ENCODE measurements at places on chromosomes 4 and X.
A peak's percentile ranks its signal among the peaks of the same experiment; 100 is the strongest.

GRCh38 chr4:18294846-18295245 lies 273.3 kb upstream of the LCORL start:
- DNase-seq = no peak

GRCh38 chr4:173380987-173381386 lies 10.2 kb downstream of the SAP30 start:
- DNase-seq = no peak

DNA sequence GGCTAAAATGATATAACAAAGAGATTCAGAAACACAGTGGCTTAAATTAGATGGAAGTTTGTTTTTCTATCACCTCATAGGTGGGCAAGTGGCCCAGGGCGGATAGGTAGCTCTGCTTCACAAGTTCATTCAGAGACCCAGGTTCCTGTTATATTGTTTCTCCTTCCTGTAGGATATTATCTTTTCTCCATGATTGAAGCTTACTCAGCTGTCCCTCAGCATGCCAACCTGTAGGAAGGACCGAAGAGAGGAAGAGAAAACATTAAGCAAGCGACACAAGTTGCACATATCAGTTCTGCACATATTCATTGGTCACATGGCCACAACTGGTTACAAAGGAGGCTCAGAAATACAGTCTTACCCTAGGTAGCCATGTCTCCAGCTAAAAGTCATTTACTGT lies 6.9 kb downstream of the KLHL5 start:
- DNase-seq = no peak

DNA sequence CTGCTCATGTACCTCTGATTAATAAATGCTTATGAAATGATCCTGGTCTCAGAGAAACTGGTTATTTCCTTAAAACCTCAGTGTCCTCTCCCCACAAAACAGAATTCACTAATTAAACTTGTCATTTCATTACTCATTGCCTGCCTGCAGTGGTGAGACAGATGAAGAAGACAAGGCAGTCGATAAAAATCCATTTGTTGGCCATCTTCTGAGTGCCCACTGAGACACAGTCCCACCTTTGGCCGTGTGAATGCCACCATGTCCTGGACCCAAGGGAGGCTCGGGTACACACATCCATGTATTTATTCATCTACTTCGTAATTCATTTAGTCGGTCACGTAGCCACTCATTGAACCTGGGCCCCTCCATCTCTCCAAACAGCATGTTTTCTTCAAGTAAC lies 3.5 kb downstream of the S100P start:
- DNase-seq = no peak

GRCh38 chrX:41984628-41985027 lies 61.3 kb upstream of the CASK start:
- no peak for DNase-seq

DNA sequence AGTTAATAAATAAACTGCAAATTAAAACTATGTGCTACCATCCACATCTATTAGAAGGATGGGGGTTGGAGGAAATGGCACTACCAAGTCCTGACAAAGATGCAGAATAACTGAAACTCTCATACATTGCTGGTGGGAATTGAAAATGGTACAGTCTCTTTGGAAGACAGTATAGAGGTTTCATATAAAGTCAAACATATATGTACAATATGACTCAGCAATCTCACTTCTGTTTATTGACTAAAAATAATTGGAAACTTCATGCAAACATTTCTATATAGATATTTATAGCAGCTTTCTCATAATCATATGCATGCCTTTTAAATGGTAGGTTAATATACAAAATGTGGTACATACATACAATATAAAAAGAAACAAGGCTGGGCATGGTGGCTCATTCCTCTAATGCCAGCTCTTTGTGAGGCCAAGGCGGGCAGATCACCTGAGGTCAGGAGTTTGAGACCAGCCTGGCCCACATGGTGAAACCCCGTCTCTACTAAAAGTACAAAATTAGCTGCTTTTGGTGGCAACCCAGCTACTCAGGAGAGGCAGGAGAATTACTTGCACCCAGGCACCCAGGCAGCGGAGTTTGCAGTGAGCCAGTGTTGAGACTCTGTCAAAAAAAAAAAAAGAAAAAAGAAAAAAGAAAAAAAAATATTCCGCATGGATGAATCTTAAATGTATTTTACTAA lies 225.0 kb upstream of the CXXC4 start:
- no peak for DNase-seq

- DNase-seq = no peak
Observed at GRCh38 chrX:6279277-6279909, 50.7 kb upstream of the NLGN4X start.

DNA sequence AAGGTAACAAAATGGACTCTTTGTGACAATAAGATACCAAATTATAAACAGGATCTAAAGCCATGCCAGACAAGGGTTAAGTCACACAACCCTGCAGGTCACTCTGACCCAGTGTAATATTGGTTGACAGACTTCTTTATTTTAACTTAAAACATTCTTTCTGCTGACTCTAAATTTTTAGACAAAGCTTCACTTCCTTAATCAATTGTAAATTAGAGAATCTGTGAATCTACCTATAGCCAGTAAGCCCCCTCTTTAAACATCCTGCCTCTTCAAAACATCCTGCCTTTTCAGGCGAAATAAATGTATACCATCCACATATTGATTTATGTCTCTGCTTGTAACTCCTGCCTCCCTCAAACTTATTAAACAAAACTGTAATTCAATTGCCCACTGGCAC lies 14.2 kb downstream of the NUDT6 start:
- DNase-seq = no peak

- no peak for DNase-seq
Observed at GRCh38 chr4:132669786-132670185, 479.3 kb upstream of the PCDH10 start.

DNA sequence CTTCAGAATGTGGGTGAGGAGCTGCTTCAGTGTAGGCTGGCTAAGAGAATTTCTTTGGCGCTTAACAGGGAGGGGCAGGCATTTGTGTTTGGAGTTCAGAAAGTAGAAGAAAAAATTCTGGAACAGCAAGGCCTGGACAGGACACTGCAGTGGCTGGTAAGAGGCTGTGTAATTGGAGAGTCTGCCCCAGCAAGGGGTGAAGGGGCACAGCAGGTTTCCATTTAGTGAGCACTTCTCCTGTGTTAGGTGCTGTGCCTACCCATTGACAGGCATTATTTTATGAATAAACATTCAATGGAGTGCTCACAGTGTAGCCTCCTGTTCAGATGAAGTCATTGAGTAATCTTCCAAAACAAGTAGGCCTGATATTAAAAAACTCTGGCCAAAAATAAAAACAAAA lies 10.7 kb upstream of the CPE start:
- DNase-seq = no peak

DNA sequence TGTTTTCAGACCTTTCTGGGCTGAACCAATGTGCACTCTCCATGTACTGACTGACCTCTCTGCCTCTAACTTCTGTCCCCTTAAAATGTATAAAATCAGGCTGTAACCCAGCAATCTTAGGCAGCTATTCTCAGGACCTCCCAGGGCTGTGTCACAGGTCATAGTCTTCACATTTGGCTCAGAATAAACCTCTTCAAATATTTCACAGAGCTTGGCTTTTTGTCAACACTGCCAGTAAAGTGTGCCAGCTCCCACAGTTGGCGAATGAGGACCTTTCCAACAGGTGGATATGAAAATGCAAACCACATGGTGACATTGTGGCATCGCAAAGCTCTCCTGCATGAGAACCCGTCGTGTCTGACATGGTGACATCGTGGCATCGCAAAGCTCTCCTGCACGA lies 76.4 kb downstream of the ACOX3 start:
- no peak for DNase-seq

DNA sequence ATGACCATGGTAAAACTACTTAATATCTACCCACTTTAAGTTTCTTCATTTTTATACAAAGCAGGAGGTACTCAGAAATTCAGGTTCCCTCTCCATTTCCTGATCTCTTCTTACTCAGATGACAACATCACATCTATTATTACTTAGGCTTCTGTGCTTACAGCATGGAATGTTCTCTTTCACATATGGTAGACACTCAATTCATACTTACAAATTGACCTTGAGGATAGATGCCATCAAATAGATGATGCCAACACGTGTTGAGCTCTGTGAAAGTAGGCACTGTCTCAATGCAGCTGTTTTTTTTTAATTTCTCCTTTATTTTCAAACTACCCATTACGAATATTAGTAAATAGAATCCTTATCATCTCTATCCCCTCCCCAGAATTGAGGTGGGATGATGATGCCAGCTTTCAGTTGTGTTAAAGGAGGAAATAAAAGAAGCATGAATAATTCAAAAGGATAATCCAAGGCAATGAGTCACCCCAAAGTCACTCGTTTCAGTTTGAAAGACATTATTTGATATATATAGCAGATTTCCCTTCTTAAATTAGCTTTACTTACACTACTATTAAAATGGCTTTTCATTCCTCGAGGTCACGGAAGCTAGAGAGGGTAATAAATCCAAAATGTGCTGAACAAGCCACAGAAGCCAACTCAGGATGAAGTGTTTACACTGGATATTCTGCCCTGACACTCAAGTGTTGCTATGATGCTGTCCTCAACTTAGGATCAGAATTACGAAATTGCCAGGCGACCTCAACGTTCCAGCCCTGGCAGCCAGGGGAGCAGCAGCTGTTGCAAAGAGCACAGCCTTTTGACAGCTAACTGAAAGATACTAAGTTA lies 124.2 kb upstream of the EOLA2 start:
- DNase-seq = peak; percentile 80

- DNase-seq = no peak
Observed at GRCh38 chr4:77956917-77957316, 94.3 kb downstream of the MRPL1 start.

GRCh38 chr4:150366487-150366999 lies 215.4 kb upstream of the MAB21L2 start:
- no peak for DNase-seq

- no peak for DNase-seq
Observed at GRCh38 chr4:150240011-150240410, 161.8 kb downstream of the DCLK2 start.

GRCh38 chr4:109826719-109827118 lies 1.1 kb upstream of the RRH start:
- no peak for DNase-seq

- DNase-seq = no peak
Observed at GRCh38 chr4:10026485-10026884, 5.2 kb upstream of the SLC2A9 start.

DNA sequence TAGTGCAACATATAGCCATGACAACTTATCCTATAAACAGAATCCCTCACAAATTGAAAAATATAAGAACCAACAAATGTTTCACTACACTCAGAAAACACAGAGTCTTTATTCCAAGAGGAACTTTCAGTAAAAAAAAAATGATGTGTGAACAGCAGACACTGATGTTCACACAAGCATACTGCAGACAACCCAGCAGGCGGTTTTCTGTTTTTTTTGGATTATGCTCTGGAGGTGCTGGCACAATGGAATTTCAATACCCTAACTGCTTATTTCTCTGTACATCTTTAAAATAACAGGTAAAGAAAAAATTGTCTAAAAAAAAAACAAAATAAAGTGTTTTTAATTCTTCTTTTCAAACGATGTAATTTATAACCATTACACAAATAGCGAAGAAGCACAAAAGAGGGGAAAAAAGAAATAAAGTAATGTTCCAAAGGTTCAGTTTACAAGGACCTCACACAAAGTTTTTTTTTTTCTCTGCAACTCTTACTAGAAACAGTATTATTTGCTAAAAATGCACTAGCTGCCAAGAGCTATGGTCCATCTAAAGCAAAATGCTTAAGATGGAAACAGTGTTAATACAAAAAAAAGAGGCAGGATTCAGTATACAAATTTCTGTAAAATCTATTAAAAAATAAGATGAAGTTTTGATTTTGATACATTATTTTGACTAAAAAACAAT lies 55.3 kb downstream of the ANAPC10 start:
- no peak for DNase-seq

- DNase-seq = no peak
Observed at GRCh38 chrX:124023838-124024238, 62.3 kb downstream of the STAG2 start.

DNA sequence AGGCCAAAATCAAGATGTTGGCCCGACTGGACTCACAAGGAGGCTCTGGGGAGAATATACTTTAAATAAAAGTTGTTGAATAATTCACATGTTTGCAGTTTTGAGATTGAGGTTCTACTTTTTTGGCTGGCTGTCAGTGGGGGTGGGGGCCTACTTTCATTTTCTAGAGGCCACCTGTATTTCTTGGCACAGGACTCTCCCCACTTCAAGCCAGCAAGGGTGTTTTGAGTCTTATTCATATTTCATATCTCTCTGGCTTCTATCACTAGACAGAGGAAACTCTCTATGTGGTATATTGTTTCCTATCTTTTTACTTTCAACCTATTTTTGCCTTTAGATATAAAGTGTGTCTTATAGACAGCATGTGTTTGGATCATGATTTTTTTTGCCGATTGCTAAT lies 266.4 kb downstream of the PRR32 start:
- no peak for DNase-seq

GRCh38 chr4:76909711-76910110 lies 11.8 kb upstream of the SOWAHB start:
- DNase-seq = no peak

- no peak for DNase-seq
Observed at GRCh38 chr4:23006756-23007155, 314.0 kb downstream of the GBA3 start.

DNA sequence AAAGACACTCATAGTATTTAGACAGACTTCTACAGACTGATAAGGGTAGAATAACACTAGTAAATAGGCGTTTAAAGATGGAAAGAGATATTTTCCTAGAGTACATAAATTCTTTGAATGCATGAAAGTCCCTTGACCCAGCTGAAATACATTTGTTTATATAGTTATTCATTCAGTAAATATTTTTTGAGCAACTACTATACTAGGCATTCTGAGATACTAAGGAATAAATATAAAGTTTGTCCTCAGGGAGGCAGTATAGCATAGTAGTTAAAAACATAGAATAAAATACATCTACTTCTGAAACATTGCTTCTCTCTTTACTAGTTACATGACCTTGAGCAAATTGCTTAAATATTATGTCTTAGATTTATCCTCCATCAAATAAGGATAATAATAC lies 27.4 kb downstream of the HMGN5 start:
- no peak for DNase-seq

GRCh38 chr4:48175806-48176205 lies 41.8 kb upstream of the TXK start:
- DNase-seq = no peak

DNA sequence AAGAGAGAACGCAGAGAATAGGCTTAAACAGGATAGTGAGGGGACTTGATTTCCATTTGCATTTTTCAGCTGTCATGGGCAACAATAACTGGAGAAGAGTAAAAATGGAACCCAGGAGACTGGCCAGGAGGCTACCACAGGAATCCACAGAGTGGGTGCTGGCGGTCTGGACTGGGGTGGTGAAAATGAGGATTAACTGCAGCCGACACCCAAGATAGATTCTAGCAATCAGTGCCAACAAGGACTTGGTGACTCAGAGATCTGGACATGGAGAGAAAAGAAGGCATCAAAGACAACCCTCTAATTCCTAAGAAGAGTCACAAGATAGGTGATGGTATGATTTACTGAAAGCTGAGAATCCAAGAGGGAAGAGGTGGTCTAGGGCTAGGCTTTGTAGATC lies 102.8 kb downstream of the ATP8A1 start:
- DNase-seq = no peak

Data from HS-27A (cell line).